ENCODE measurements at places on chromosomes 5 and 9.

- DNase-seq, result no peak
These were observed 99.3 kb upstream of the LRRTM2 start for GRCh38 chr5:138974227-138975063.

GRCh38 chr5:99814321-99815063, 720.7 kb upstream of the FAM174A start:
- DNase-seq, result no peak

DNA sequence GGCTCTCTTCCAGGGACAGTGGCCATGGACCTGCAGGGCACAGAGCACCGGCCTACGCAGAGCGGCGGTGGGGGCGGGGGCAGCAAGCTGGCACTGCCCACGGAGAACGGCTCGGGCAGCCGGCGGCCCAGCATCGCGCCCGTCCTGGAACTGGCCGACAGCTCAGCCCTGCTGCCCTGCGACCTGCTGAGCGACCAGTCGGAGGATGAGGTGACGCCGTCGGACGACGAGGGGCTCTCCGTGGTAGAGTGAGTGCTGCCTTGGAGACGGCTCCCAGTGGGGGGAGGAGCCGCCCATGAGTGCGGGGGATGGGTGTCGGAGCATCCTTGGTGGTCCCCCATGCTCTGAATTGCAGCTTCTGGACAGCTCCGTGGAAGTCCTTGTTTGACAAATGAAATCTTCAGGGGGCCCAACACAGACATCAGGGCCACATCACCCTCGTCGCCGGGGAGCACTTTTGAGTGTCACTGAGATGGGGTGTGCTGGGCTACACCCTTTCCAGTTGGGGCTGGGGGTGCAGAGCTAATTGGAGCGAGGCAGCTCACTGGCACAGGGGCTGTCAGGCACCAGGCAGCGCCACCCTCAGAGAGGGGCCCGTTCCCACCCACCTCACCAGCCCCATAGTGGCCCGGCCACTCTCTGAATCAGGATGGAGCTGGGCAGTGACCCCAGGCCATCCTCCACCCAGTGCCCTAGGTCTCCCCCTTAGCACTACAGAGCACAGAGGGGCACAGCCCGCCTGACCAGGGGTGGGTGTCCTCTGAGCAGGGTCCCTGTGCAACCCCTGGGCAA, 70.9 kb downstream of the KCNT1 start:
- DNase-seq, result no peak

GRCh38 chr9:137485343-137486140, 26.4 kb upstream of the NSMF start:
- no peak for DNase-seq

GRCh38 chr5:9230355-9230754, 315.5 kb downstream of the SEMA5A start:
- no peak for DNase-seq

GRCh38 chr9:109335121-109335520, 14.3 kb upstream of the EPB41L4B start:
- DNase-seq, result no peak

GRCh38 chr9:90880669-90881068, 79.0 kb downstream of the SYK start:
- no peak for DNase-seq

DNA sequence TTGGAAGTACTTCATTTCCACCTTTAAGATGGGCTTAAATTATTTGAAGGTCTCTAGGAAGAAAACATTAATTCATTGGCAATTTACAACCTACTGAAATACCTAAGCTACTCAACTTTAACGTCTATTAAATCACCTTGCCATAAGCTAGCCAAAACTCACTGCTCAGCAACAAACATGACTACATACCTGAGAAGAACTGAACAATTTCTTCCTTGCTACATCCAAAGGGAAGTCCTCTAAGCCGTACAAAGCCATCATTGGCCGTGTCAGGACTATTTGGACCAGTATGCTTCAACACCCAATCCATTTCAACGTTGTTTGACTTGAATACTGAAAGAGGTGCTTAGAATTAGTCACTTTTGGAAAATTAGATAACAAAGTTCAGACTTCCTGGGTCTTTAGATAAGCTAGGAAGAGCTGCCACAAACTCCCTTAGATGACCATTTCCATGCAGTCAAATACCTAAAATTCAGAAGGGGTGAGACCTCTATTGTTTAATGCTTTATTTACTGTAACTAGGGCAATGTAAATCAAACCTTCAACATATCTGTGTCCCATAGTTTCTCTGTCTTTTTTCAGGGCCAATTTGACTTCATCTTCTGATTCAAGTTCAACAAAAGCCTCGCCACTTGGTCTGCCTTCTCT, 2.6 kb downstream of the HNRNPH1 start:
- DNase-seq, result peak; percentile 16

DNA sequence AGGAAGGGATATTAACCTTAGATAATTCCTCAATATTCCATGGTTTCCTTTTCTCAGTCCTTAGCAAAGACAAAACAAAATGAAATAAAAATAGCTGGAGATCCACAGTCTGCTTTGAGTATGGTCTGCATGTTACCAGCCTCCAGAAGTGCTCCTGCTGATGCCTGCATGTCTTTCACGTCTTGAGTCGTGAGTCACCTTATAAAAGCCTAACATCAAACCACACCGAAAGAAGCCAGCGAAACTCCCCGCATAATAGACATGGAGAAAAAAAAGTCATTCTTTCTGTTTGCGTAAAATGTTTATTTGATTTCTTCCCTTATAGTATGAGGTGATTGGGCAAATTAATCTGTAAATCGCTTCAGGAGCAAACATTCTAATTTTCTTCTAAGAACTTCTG, 380.5 kb downstream of the SLCO4C1 start:
- no peak for DNase-seq

GRCh38 chr9:87878989-87879511, 3.6 kb upstream of the SPATA31E1 start:
- no peak for DNase-seq

DNA sequence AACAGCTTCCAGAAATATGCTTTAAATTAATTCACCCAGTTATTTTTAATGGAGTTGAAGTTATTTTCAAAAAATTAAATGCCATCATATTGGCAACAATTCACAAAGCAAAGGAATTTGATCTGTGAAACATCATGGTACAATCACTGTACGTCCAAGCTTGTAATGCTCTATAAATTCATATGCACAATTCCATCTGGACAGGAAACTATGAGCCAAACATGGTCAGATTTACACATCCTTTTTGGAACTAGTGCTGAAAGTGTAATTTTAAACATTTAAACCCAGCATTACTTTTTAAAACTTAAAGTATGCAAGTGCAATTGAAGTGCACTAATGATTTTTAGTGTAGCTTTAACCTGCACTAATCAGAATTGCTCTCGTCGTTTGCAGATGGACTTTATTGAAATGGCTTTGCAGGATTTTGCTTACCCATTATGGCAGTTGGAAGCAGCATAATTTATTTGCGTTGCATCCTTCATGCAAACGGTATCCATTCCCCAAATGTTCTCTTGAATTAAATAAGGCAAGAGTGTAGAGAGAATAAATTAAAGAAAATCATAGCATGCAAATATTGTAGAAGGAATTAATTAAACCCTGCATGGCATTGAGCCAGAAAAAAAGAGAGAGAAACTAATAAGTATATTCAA, 21.0 kb upstream of the OR13F1 start:
- no peak for DNase-seq

- no peak for DNase-seq
These were observed 40.2 kb upstream of the ROPN1L start for GRCh38 chr5:10401498-10401897.

GRCh38 chr9:79940919-79941318, 369.2 kb downstream of the TLE4 start:
- no peak for DNase-seq

DNA sequence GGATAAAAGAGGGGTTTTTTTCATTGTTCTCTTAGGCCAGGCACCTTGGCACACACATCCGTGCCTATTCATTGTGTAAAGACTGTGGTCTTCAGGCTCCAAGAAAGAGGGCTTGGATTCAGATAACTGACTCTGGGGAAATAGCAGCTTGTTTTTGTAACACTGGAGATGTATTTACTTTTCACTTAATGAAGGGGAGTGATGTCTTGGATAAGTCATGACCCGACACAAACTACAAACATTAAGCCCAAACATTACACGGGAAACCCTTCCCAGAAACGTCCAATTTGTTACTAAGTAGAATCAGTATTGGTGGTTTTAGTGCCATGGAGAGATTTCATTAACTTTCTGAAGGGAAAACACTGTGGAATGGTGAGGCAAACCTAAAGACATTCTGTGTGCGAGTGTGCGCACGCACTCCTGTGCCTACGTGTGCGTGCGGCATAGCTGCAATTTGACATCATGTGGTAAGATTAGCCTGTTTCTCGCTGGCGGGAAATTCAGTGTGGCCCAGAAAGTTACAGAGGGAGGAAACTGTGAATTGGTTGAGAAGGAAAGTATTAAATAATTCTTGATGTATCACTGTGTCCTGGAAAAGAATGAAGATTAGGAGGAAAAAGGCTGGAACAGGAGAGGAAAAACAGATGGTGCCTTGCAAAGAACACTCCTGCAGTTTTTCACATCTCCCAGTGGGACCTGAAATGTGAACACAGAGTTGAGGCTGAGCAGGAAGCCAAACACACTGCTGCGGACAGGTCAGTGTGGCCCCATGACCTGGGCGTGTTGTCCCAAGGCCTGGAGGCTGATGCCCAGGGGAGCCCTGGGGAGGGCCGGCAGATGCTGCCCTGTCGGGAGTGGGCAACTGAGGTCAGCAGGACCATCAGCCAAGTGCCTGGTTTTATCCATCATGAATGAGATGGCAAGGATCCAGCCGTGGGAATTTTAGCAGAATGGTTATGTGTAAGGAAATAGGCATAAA, 108.5 kb downstream of the GAS1 start:
- no peak for DNase-seq

DNA sequence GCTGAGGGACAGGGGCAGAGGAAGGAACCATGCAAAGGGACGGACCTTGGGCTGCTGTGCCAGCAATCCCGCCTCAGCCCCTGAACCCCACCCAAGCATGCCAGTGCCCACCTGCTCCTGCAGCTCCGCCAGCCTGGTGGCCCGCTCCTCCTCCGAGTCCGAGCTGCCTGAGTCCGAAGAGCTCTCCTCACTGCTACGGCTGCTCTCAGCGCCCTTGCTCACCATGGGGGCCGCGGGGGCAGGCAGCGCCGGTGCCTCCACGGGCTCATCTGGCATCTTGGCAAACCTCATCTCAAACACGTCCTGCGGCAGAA, 16.3 kb downstream of the BRD3OS start:
- DNase-seq, result no peak

DNA sequence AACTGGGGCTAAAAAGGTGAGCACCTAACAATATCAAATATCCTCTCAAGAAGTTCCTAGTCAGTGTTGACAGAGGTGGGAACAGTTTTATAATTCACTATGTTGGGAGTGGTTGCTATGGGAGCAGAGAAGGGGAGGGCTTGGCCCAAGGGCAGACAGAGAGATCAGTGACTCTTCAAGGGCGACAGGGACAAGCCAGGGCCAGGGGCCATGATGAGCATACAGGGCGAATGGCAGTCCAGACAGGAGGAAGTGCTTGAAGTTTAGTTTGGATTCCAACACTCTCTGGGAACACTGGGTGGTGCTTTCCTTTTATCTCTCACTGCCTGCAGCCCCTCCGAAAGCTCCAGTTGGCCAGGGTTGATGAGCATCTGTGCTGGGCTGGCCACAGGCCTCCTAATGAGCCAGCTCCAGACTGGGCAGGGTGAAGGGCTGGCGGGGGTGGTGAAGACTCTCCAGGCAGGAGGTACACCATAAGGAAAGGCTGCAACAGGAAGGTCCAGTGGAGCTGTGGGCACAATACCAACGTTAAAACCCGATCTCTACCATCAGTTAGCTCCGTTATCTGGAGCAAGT, 111.3 kb downstream of the TMEM174 start:
- DNase-seq, result no peak

DNA sequence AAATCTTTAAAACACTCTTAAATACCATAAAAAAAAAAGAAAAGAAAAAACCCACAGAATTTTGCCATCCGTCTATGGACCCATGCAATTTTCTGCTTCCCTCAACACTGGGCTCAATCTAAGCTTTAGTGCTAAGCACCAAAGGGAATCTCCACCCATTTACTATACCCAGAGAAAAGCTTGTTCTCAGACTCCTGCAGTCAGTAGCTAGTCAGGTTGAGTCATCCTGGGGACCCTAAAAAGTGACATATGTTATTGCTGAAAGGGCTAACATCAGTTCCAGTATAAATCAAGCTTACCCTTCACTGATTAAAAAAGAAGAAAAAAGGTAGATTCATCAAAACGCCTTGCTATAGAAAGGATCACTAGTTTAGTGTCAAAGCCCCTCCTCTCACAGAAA, 177.6 kb downstream of the MUSK start:
- no peak for DNase-seq

GRCh38 chr5:176543428-176544182, 5.5 kb upstream of the CDHR2 start:
- peak; percentile 66 for DNase-seq

DNA sequence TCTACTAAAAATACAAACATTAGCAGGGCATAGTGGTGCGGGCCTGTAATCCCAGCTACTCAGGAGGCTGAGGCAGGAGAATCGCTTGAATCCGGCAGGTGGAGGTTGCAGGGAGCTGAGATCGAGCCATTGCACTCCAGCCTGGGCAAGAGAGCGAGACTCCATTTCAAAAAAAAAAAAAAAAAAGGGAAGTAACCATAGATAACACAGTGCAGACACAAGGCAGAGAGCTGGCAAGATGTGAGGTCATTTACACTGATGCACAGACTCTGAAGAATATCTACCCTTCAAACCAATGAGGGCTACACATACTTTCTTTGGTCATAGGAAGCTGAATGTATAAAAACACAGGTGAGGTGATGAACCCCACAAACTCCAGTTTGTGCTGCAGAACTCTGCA, 131.9 kb downstream of the DCP2 start:
- no peak for DNase-seq

GRCh38 chr5:170306381-170306831, 8.8 kb upstream of the LCP2 start:
- DNase-seq, result no peak

DNA sequence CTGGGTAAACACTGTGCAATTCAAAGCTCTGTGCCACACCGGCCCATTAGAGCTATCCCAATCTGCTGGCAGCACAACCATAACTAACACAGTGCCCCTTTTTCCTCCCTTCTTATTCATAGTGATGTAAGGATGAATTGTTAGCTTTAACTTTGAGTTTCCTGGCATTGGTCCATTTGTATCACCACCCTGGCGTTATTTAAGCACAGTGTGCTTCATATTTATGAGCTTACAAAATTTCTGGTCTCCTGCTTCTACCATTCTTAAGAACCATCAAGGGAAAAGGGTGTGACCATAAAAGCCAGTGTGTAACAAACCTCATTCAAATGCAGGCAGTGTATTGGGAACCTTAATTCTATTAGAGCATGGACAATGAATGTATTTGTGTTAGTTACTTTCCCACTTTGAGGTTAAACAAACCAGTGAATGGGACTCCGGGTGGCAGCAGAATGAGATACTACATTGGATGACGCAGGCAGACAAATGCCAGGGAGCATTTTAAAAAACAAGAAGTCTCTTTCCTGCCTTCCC, 222.6 kb downstream of the TMEM161B start:
- no peak for DNase-seq

GRCh38 chr9:133571896-133572595, 37.1 kb downstream of the FAM163B start:
- no peak for DNase-seq

- no peak for DNase-seq
These were observed 45.2 kb downstream of the RBM27 start for GRCh38 chr5:146248561-146248960.

- DNase-seq, result no peak
These were observed 5.2 kb downstream of the ATPSCKMT start for GRCh38 chr5:10244342-10244944.

- DNase-seq, result no peak
These were observed 173.9 kb downstream of the GNAQ start for GRCh38 chr9:77857513-77858259.

- no peak for DNase-seq
These were observed 184.8 kb downstream of the KIAA0825 start for GRCh38 chr5:94433397-94434163.
